ENCODE measurements at places on chromosomes 6 and 20.

DNA sequence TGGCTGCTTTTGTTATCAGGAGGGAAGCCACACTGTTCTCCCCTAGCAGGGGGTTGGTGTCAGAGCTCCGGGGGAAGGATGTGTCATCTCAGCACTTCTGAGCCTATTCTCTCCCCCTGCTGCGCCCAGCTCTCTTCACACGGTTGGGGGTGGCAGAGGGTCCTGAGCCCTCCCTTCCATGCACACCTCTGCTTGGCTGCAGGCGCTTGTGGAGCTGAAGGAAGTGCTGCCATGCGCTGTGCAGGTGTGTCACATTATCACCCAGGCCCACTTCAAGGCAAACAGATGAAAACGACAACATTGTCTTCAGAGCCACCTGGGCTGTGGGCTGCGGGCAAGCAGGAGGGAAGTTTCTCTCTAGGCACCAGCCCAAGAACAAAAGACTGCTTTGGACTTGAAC is 263.4 kb downstream of the BMP7 start:
- no peak for DNase-seq

DNA sequence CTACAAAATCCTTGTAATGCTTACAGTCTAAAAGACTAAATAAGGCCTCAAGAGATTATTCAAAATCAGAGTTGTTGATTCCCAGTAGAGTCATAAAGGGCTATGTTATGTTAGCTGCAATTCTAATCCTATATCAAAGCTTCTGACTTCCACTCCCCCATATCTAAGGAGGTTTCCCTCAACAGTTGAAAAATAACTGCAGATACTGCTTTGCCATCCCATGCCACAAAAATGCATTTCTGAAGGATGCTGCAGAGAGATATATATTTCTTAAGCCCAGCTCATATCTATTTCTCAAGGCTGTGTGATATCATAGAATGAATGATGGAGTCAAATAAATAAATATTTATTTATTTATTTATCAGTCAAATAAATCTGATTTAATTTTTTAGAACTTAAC is 332.3 kb downstream of the LAMA2 start:
- DNase-seq: no peak

DNA sequence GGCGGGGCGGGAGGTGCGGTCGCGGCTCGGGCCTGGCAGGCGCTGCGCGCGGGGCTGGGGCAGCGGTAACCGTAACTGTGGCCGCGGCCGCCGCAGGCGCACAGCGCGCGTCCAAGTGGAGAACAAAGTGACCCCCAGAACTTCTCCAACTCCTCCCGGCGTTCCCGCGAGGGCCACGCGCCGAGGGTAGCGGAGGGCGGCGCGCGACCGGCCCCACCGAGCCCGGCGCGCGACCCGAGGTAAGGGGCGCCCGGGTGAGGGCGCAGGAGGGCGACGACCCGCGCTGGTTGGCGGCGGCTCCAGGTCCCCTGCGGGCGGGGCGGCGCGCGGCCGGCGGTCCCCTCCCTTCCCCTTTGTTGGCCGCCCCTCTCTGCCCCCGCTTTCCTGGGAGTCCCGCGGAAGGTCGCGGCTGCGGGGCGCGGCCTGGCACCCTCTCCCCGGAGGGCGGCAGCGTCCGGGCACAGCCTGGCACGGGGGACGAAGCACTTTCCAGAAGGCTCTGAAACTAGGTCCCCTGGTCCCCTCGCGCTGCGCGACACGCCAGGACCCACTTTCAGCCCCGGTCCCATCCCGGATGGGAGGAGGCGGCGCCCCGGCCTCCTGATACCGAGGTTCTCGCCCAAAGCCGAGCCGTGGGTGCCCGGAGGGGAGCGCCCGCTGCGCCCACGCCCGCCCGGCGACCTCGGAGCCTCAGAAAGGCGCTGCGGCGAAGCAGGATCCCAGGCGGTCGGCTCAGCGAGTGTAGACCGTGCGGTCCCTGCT is at the start of gene TIAM2:
Gene TIAM2 (plus strand): TSS at position 62 of the 762 bp plus-strand sequence. CDS start 133,909 bp downstream, outside the sequence.
- peak; percentile 75 for DNase-seq

DNA sequence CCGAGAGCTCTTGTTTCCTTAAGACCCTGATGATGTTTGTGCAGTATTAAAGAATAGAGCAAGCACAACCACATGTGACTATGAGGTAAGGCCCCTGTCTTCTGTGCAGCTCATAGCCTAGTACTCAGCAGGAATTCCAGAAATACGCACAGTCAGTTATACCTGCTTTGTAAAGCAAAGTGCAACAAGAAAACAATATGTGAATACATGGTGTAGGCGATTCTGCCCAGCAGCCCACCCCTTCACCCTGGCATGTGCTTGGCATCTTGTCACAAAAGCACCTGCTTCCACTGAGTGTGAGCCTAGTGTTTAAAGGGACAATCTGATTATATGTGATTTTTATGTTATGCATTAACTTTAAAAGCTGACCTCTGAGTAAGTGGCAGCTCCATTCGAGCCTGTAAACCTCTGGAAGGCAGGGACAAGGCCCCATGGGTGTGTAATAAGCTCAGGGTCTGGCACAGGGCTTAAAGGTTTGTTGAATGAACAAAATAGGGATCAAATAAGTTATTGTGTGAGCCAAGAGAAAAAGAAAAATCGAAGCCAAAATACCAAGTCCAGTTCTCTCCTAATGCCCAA is 148.7 kb downstream of the DOK5 start:
- no peak for DNase-seq

DNA sequence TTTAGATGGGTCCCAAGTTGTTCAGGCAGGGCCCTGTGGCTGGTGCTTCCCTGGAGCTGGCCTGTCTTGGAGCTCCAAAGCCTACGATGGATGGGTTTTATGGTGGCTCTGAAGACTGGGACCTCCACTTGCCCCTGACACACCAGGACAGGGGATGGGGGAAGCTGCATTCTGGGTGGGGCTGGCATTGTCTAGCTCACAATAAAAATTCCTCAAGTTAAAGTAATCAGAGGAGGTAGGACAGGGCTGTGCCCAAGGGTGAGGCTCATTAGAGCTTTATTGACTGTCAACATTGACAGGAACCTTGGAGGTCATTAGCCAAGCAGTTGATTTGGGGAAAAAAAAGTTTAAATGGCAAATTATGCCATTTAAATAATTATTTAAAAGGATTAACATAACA is 35.7 kb downstream of the TFAP2C start:
- DNase-seq: no peak

DNA sequence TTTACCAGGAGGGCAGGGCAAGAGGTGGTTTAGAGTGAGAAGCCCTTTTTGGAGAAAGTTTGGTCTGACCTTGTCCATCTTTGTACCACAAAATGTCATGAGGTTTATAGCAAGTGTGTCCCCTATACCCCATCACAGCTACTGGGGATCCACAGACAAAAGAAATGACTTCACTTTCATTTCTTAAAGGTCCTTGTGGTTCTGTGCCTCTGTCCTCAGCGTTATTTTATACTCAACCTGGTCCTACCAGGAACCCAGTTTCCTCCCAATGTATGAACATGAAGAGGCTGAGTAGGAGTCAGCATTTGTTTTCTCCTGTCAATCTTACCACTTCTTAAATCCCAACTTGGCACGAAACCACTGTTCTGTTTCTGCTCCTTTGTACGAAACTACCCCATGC is 157.6 kb downstream of the NFATC2 start:
- no peak for DNase-seq

GRCh38 chr20:64222851-64223525 is 32.6 kb upstream of the PCMTD2 start:
- no peak for DNase-seq

DNA sequence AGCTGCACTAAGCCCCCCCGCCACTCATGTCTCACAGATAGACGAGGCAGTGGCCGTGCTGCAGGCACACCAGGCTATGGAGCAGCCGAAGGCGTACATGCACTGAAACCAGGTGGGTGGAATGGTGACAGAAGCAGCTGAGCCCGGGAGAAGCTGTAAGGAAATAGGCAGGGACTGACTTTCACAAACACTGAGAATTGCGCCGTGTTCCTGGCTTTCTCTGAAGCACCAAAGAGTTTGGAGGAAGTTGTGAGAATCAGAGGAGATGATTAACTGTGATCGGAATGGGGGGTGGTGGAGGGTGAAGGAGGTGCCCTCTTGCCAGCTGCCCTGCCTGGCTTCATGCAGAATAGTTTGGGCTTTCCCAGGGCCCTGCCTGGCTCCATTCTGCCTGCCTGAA is 21.6 kb downstream of the TOMM34 start:
- no peak for DNase-seq

GRCh38 chr20:59023616-59024015 is 4.4 kb downstream of the TUBB1 start:
- DNase-seq: peak; percentile 33

GRCh38 chr6:106056060-106056745 is 29.9 kb upstream of the PRDM1 start:
- DNase-seq: no peak

DNA sequence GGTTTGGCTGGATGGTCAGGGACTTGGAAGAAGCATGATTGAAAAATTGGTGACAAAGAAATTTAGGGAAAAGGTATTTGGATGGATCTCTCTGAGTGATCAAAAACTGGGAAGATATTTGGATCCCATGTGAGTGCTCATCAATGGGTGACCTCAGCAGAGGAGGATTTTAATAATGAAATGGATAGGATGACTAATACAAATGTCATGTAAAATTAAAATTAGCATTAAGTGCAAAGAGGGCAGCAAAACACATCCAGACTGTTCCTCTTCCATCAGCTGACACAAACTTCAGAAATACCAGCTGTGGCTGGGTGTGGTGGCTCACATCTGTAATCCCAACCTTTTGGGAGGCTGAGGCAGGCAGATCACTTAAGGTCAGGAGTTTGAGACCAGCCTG is 151.7 kb downstream of the THBS2 start:
- DNase-seq: no peak

DNA sequence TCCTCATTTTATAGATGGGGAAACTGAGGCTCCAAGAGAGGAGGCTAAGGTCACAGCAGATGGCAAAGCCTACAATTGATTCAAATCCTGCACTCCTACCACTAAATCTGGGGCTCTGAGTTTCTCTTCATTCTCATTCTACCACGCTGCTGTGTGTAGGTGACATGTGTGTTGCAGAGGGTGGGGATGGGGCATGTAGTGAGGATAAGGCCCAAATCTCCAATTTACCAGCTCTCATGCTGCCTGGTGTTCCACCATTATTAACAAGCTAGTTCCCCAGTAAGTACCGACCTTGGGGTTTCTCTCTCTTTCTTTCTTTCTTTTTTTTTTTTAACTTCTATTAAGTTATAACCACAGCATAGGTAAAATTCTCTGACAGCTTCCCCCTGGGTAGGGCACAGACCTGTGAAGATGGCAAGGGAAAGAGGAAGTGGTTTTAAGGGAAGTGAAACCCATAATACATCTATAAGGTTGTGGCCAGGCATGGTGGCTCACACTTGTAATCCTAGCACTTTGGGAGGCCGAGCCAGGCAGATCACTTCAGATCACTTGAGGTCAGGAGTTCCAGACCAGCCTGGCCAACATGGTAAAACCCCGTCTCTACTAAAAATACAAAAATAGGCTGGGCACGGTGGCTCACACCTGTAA is 13.0 kb upstream of the MATN4 start:
- no peak for DNase-seq

DNA sequence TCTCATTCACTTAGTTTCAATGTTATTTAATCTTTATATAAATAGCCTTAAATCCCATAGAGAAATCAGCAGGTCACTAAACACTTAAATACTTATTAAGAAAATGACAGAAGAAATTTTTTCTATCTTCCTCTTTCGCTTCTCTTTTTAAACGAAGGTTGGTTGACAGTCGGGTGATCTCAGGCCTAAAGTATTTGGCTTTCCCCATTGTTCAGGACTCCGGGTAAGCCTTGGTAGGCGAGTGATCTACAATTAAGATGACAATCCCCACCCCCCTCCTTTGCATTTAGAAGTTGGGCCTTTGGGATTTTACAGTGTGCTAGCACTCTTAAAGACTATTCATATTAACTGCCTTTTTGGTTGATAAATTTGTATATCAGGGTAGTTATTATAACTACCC is 19.7 kb upstream of the UTRN start:
- DNase-seq: no peak

DNA sequence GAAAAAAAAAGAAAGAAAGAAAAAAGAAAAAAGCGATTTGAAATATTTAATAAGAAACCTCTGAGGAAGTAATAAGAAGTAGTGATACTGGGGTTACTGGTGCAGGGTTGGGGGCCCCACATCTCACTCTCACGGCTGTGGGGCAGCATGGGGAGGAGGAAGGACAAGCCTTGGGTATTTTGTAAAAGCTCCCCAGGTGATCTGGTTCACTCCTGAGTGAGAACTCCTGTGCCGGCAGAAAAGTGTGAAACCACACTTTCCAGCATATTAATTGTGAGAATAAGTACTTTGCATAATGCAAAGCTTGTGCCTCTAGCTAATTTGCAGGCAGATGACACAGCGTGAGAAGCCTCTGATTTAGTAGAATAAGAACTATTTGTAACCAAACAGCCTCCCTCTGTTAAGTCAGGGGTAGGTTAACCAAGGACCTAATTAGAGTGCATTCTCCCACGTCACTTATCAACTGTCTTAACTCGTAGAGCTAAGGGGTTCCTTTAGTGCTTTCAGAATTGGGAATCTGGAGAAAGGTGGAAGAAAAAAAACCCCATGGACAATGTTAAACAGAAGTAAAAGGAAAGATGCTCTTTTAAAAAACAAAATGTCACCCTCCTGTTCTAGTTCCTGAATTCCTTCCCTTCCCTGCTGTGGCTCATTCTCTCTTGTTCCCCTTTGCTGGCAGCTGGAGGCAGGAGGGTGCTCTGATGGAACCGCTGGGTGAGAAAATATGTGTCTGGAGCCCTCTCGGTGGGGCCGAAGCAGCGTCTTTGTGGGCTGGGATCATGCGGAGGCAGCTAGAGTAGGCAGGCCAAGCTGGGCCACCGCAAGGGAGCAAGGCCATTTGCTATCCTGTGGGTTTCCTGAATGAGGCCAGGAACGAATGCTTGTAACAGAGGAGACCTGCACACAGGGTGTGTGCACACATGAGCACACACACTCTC is 108.7 kb downstream of the FYN start:
- DNase-seq: no peak

GRCh38 chr6:31350196-31351032 is 6.6 kb downstream of the HLA-B start:
- DNase-seq: no peak

DNA sequence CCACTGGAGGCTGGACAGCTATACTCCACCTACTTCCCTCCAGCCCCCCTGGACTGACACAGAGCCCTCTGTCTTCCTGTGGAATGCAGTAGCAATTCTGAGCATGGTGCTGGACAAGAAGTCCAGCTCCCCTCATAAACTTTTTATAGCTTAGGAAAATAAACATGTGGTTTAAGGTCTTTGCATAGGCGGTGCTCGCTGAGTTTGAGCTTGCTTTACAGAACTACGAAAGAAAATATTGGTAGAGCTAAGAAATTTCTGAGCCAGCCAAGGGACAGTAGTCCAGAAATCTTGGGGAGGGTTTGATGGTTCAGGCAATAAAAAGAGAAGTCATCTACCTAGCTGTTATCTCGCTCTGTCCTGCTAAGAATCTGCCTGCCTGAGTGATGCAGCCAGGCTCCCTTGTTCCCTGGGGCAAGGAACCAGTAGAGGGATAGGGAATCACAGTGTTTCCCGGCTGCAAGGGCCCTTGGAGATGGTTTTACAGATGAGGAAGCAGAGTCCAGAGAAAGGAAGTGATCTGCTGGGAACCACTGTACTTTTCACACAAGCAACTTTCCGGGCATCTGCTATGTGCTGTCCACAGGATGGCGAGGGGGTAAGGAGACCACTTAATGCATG is 343.4 kb downstream of the CDC5L start:
- no peak for DNase-seq

DNA sequence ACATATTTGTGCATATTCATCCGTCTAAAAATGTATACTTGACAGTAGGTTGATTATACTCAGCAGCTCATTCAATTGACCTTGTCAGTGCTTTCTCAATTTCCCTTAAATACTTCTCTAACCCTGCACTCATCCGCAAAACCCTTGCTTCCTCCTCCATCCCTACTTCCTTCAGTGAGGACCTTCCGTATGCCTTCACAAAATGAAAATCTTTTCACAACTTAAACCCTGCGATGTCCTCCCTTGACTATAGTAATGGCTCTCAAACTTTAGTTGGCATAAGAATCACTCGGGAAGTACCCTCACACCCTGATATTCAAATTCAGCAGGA is 5.2 kb downstream of the MBOAT1 start:
- no peak for DNase-seq

All from activated CD8-positive, alpha-beta memory T cell treated with anti-CD3 and anti-CD28 coated beads, Interleukin-2, amount 50 U/mL, for 48 hours (primary cell).